Spinal cord (tissue), 10 donors: ENCODE measurements at places on chromosomes 13 and 19. TPM values are rescaled to one million over a fixed set of nuclear protein-coding genes. Genes with fewer than 3 reads are reported as not detected.
A peak's percentile ranks its signal among the peaks of the same experiment; 100 is the strongest.

DNA sequence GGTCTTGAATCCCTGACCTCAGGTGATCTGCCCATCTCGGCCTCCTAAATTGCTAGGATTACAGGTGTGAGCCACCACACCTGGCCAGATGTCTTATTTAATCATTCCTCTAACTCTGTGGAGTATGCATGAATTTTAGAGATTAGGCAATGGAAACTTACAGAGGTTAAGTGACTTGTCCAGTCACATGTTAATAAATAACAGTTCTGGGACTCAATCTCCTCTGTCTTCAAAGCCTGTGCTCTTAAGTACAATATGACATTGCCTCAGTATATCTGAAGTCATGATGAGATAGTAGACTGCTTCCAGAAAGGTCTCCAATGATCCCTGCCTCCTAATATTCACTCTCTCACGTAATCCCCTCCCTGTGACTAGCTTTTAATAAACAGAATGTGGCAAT lies 72.9 kb upstream of the TDRD3 start:
- DNase-seq: no peak

DNA sequence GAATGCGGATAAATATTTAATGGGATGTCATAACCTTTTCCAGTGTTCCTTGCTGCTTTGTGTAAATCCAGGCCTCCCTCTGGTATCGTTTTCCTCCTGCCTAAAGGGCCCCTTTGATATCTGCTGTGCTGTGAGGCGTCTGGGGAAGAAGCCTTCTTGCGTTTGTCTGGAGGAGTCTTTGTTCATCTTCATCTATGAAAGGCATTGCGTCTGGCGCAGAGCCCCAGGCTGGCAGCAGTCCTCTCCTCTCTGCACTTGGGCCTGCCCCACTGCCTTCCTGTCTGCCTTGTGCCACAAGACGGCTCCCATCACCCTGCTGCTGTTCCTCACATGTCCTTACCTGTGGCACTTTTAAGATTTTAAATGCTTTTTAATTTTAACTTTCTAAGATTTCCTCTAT lies 9.8 kb downstream of the PROZ start:
- peak; percentile 43 for DNase-seq

- DNase-seq: no peak
Measured at GRCh38 chr19:56880592-56881190, 40.2 kb upstream of the PEG3 start.

DNA sequence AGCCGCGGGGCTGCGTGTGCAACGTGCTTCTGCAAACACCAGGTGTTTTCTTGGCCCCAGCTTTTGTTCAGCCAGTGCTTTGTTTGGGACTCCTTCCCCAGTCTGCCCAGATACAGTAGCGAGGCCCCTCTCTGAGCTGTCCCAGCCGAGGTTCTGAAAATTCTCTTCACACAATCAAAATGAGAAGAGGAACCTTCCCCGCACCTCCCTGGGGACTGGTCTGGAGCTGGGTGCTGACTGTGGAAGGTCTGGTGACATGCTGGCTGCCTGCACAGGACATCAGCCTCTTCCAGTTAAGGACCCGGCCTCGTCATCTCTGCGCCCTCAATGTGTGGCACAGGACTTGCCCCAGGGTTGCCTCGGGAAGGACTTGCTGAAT lies 4.2 kb downstream of the ATP4A start:
- no peak for DNase-seq

DNA sequence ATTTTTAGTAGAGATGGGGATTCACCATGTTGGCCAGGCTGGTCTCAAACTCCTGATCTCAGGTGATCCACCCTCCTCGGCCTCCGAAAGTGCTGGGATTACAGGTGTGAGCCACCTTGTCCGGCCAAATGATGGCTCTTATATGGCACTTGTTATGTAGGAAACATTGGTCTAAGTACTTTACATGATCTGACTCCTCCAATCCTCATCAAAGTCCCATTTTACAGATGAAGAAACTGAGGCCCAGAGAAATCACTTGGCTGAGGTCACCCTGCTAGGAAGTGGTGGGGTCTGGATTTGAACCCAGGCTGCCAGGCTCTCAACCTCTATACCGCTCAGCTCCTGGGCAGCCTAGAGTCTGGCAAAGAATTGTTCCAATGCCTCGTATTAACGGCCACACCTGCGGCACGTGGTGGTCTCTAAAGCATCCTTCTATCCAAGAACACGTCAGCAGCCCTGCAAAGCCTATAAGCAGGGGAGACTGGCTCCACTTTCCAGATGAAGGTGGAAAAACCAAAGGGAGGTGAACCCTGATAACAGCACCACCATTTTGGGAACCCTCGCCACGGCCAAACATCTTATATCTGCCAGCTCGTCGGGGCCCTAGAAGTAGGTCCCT lies 18.1 kb downstream of the SHANK1 start:
- DNase-seq: no peak

DNA sequence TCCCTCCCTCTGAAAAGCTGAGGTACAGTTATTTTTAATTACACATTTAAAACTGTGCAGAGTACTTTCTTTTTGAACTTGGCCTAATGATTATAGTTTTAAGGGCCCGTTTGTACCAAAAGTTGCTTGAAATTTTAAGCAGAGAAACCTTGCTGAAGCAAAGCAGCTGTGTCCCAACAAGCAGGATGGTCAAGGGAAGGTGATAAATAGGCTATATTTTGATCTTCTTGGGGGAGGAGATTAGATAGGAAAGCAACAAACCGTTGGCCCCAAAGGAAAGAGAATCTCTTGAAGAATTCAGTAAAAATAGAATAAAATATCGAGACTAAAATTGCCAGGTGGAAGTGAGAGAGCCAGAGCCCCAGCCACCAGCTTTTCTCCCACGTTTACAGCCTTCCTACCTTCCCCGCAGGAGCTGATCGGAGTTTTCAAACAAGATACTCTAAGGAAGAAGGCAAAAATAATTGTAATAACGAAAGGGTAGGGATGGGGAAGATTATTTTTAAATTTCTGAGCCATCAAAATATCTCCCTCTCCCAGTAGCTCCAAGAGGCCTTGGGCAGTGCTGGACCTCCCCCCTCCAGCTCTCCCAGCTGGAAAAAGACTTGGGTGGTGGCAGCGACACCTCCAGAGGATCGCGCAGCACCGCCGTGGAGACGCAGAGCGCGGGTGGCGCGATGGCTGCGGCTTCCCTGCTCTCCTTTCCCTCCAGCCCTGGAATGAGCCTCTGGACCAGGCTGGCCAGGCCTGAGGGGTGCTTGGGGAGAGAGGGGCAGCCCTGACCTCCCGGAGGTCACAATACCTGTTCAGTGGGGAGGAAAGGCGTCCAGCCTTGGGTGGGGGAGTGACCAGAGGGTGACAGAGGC lies 5.8 kb downstream of the ZIC2 start:
- no peak for DNase-seq

The PEG3 gene
- total RNA-seq: 160 TPM

The ZNF442 gene
- 13.2 TPM for total RNA-seq

The VMAC gene
- 9.8 TPM for total RNA-seq

The FFAR3 gene
- total RNA-seq: 0.10 TPM
